Posterior vena cava (tissue), 2 donors: ENCODE measurements at places on chromosomes 11 and 22. TPM values are rescaled to one million over a fixed set of nuclear protein-coding genes. Genes with fewer than 3 reads are reported as not detected.

DNA sequence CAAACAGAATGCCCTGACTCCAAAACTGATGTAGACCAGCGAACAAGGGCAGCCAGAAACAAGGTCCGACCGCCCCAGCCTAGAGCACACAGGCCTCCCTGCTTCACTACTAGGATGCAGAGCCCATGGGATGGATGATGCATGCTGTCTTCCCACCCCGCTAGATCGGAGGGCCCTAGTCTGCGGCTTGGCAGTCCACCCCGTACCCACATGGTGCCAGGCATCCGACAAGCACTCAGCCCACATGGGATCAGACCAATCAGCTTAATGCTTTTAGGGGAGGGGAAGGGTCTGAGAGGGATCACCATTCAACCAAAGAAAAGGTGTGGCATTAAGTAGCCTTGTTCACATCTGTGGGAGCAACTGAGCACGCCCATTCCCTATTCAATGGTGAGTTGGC is 30.6 kb downstream of the PISD start:
- DNase-seq: no peak

GRCh38 chr22:36332623-36333332 is 55.0 kb downstream of the MYH9 start:
- no peak for DNase-seq

GRCh38 chr11:74138021-74138420 is 32.8 kb downstream of the C2CD3 start:
- no peak for DNase-seq

DNA sequence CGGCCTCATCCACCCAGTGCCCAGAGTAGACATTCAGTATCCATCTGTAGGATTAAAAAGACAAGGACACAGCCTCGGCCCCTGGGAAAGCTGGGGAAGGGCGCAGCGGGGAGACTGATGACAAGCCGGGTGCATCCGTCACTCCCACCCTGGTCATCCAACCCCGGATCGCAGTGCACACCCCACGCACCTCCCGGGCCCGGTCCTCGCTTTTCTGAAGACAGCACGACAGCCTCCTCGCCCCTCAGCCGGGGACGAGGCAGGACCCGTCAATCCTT is 1.1 kb downstream of the FCHSD2 start:
- peak; percentile 82 for DNase-seq

GRCh38 chr11:129280027-129280811 is 88.1 kb upstream of the ARHGAP32 start:
- DNase-seq: no peak

DNA sequence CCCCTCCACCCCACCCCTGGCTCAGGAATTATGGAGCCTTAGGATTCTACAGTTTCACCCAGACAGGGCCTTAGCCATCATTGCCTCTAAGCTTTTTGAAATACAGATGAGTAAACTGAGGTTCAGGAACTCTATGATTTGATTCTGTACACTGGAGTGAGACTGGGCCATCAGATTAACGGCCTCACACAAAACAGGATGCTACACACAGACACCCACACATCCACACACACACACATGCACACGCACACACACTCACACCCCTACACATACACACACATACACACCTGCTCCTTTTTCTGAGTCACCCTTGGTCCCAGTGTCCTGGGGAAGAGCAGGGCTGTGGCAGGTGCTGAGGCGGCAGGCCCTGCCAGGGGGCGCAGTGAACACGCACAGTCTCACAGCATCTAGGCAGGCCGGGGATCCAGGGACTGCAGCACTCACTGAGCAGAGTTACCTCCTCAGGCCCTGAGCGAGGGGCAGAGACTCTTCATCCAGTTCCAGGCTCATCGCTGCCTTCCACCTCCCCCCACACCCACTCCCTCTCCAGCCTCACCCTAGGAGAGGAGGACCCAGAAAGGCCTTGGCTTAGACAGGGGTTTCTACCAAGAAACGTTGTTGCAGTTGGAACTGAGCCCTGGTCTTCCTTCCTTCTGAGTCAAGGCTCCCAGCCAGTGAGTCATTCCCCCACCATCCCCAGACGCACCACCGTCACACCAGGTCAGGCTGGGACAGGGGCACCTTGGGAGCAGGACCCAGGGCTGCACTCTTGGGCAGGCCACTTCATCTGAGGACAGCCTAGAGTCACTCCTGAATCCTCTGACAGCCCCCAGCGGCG is 89.8 kb upstream of the PARVA start:
- DNase-seq: peak; percentile 94

DNA sequence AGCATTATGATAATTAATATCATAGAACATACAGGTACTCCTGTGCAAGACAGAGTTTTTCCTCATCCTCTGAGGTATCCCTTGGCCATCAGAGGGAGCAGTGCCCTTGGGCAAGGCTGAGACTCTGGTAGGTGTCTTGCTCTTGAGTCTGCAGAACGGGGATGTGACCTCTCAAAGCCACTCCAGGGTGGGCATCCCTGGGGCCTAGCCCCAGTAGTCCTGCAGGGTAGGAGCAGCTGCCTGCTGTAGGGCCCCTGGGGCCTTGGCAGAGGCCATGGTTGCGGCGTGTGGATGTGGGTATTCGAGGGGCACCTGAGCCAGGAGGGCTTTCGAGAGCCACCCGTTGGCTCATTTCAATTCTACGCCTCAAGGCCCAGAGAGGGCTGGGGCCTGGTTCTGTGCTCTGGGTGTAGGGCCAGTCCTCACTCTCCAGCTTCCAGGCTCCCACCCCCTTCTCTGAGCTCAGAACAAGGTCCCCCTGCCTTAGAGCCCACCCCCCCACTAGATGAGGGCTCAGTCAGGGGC is 7.7 kb upstream of the OMP start:
- peak; percentile 54 for DNase-seq

- no peak for DNase-seq
These were observed 33.6 kb downstream of the TBC1D22A start for GRCh38 chr22:46795845-46796565.

DNA sequence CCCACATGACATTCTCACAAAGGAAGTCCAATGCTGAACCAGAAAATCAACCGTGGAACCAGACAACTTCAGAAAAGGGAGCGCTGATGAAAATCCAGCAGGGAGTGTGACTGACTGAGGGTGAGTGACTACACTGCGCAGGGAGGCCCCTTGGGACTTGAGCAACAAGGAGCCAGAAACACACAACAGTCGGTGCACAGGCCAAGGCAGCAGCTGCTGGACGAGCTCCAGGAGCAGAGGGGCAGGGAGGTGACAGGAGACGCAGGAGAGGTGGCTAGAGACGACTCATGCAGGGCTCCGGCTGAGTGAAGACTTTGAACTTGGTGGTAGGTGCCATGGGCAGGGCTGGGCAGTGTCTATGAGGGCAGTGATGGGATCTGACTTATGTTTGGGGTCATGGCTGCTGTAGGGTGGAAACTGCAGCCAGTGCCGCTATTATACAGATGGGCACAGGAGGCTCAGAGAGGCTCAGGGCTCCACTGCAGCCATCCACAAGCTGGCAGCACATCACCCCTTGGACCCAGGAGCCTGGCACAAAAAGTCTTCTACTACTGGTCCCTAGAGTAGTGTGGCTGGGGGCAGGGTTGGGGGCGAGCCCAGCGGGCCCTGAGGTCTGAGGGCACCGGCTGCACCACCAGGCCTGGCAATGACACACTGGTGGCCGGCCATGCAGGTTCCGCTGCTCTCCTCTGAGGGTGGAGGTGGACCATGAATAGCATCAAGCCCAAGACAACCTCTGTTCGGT is 10.3 kb upstream of the FADD start:
- DNase-seq: no peak

- DNase-seq: no peak
These were observed 4.7 kb downstream of the CTSC start for GRCh38 chr11:88332851-88333250.

DNA sequence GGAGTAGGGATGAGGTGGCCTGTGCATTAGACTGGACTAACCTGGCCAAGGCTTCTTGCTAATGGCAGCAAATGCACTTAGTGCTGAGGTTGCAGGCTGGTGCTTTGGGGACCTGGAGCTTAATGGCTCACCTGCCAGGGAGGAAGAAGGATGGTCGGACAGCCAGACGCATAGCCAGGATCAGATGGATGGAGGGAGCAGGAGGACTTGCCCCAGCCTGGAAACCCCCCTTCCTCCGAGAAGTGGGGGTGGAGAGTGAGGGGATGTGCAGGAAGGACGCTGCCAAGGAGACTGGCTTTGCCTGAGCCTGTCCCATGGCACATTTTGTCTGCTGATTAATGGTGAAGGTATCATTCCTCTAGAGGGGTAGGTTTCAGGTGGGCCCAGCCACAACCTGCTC is 17.9 kb downstream of the IGLL1 start:
- peak; percentile 44 for DNase-seq

DNA sequence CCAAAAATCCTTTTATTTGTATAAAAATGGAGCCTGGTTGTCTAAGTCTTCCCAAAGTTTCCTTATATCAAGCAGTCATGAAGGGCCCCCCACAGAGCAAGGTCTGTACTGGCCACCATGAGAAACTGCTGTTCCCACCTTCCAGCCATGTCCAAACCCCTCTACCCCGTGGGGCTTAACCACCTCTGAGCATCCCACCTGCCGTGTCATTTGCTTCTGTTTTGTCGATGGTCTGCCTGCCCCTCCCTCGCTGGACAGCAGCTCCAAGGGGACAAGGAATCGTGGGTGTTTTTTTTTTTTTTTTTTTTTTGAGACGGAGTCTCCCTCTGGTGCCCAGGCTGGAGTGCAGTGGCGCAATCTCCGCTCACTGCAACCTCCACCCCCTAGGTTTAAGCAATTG is 11.1 kb upstream of the ANO1 start:
- peak; percentile 14 for DNase-seq

- no peak for DNase-seq
These were observed 59.0 kb upstream of the CD82 start for GRCh38 chr11:44506375-44507016.

DNA sequence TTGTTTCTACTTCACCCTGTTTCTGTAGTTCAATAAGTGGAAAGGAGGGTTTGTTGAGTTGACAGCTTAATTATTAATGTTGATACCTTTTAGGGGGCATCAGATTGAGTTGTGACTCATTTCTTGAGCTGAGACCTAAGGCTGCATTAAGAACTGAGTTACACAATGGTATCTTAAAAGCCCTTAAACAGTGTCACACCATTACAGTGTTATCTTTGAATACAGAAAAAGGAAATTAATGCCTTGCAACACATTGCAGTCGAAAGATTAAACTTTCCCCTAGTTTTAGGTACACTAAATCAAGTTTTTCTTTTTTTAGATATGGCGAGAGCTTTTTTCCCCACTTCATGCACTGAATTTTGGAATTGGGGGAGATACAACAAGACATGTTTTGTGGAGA is 16.7 kb downstream of the PAFAH1B2 start:
- no peak for DNase-seq

GRCh38 chr11:125320347-125321076 is 156.0 kb downstream of the PKNOX2 start:
- no peak for DNase-seq

DNA sequence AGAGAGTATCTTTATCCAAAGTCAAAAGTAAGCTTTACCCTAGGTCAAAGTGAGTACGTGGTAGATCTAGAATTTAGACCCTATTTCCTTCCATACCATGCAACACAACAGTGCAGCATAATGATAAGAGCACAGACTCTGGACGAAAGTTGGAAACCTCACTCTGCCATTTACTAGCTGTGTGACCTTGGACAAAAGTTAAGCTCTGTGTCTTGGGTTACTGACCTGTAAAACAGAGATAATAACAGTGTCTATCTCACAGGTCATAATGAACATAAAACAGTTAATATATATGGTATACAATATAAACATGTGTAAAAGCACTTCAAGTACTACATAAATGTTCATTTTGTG is 13.6 kb upstream of the CHRNA10 start:
- no peak for DNase-seq

- peak; percentile 61 for DNase-seq
These were observed 926.3 kb downstream of the BRD1 start for GRCh38 chr22:48901324-48901723.

DNA sequence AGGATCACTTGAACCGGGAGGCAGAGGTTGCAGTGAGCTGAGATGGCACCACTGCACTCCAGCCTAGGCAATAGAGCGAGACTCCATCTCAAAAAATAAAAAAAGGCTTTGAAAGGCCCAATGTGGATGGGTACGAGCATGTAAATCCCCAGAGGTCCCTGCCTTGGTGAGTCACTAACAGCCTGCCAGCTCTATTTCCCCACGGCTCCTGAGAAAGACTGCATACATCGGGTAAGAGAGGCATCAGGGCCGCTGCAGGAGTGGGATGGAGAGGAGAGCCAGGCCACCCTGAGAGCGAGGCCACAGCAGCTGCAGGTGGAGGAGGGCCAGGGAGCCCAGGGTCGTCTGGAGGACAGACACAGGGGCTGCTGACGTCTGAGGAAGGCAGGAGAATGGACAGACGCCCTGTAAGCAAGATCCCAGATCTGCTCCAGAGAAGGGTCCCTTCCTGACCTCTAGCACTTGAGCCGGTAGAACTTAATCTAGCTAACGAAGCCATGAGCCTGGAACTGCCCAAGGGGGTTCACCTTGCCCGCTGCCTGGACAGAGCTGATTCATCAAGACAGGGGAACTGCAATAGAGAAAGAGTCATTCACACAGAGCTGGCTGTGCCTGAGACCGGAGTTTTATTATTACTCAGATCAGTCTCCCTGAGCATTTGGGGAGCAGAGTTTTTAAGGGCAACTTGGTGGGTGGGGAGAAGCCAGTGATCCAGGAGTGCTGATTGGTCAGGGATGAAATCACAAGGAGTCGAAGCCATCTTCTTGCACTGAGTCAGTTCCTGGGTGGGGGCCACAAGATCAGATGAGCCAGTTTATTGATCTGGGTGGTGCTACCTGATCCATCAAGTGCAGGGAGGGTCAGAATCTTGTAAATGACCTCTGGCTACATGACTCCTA is 5.1 kb upstream of the KRTAP5-9 start:
- no peak for DNase-seq

- no peak for DNase-seq
These were observed 215.5 kb downstream of the TTC28 start for GRCh38 chr22:28464127-28464526.

- no peak for DNase-seq
These were observed 8.2 kb upstream of the SLC37A4 start for GRCh38 chr11:119038884-119039283.

- no peak for DNase-seq
These were observed 1.9 kb downstream of the KCNQ1OT1 start for GRCh38 chr11:2697866-2698265.

- DNase-seq: no peak
These were observed 7.4 kb upstream of the CDC42BPG start for GRCh38 chr11:64851831-64852351.

GRCh38 chr11:47415949-47416472 is 7.6 kb downstream of the SLC39A13 start:
- DNase-seq: peak; percentile 94

The AMOTL1 gene
- total RNA-seq: 78.9 TPM

The CREB3L1 gene
- total RNA-seq: 25.8 TPM

The CCDC73 gene
- not detected for total RNA-seq

The OR2AG2 gene
- total RNA-seq: 0.10 TPM

The MTFP1 gene
- 3.7 TPM for total RNA-seq

The GRIA4 gene
- not detected for total RNA-seq

The MIAT gene
- total RNA-seq: 1.4 TPM

The SCO2 gene
- total RNA-seq: 2.6 TPM

The OR10G8 gene
- not detected for total RNA-seq

The TTC36 gene
- 0.43 TPM for total RNA-seq

The GPHA2 gene
- not detected for total RNA-seq

The HMBS gene
- 16.8 TPM for total RNA-seq

The BIK gene
- total RNA-seq: not detected

The FAR1 gene
- 50.9 TPM for total RNA-seq
